ENCODE measurements at places on chromosomes 6 and 20.

GRCh38 chr6:152716322-152716721 lies 18.6 kb downstream of the MYCT1 start:
- no peak for DNase-seq

DNA sequence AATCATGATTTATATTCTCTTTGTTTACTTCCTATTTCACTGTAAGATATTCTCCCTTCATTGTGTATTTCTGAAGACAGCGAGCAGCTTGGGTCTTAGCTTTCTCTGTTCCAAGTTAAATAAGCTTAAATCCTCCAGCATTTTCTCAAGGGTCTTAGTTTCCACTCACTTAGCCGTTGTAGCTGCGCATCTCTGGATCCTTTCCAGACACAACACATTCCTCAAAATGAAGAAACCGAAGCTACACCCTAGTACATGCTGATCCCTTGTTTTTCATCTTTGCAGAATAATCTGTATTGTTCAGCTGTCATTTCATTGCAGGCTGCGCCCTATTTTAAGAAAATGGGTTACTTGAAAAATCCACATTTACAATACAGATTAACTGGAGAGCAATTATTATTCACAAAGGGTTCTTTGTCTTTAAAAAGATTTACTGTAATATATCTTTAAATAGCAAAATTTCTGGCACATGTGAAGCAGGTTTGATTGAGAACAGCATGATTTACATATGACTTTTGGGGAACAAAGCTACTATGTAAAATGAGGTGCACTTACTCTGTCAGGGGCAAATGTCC lies 375.8 kb downstream of the QKI start:
- no peak for DNase-seq

- no peak for DNase-seq
Observed at GRCh38 chr6:88360203-88360797, 194.2 kb upstream of the CNR1 start.

DNA sequence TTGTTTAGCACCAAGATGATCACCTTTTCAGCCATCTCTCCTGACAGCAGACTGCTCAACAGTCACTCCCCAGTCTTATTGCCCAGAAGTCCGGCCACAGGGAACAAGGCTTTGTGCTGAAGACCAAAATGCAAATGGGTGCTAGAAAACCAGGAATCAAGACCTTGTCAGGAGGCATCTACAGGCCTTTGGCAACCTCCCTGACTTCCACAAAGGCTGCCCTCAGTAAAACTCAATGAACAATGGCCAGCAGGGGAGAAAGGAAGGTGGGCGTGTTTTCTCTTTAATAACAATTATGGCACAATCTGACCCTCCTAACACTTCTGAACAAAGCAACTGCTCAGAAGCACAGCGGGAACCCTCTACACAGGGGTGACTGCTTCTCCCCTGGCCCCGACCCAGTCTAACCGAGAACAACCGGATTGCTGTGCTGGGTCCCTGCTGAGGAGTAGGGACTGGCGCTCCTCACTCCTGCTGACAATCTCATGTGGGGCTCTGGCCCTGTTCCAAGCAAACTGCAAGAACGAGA lies 41.6 kb downstream of the PLCG1 start:
- DNase-seq: no peak

GRCh38 chr6:64090352-64090751 lies 454.8 kb downstream of the PHF3 start:
- no peak for DNase-seq

- no peak for DNase-seq
Observed at GRCh38 chr20:6956574-6956973, 189.1 kb downstream of the BMP2 start.

DNA sequence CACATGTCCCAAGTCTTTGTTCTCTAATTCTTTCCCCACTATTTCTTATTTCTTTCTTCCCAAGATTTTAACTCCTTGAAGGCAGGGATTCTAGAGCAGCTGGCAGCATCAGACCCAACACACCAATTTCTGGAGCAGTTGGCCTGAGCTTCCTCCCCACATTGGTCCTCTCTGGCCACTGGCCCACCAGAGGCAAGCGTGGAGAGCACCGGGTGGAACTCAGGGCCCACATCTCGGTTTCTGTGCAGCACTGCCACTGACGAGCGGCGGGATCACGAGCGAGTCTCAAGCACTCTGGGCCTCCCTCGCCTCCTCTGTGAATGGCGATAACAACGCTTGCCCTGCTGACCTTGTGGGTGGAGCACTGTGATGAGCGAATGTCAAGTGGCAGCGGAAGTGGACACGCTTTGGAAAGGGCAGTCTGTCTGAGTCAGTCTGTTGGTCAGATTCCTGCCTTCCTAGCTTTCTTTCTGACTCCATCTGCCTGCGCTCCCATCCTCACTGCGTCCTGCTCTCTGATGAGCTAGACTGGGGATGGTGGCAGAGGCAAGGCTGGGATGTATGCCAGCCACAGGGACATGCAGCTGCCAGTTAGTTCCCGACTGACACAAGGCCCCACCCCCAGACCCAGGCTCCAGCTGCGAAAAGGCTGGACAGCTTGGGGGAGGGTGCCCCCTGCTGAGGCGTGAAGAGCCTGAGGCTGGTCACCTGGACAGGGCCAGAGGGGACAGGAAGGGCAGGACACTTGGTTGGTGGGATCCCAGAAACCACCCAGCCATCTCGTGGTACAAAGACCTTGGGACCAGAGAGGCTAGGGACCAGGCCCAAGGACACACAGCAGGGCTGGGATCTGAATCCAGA lies 4.5 kb upstream of the SPDEF start:
- DNase-seq: no peak

- no peak for DNase-seq
Observed at GRCh38 chr6:170553534-170554012, 466 bp upstream of the PSMB1 start.

GRCh38 chr20:54122189-54122588 lies 51.6 kb downstream of the CYP24A1 start:
- no peak for DNase-seq

GRCh38 chr20:32606107-32606506 lies 21.0 kb upstream of the NOL4L start:
- no peak for DNase-seq

DNA sequence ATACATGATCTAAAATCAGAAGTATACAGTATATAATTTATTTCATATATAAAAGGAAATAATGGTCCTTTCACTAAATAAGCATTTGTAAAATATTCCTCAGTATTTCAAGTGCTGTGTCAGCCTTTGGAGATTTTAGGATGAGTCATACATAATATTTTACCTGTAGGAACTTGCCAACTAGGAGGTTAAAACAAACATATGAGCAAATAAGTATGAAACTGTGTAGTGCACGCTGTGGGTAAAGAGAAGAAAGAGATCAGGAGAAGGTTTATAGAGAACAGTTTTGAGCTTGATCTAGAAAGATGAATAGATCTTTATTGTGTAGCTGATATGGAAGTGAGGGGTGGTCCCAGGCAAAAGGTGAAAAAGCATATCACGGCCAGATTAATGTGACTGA lies 169.9 kb upstream of the RNF217 start:
- no peak for DNase-seq

GRCh38 chr6:85464260-85464644 lies 14.4 kb downstream of the NT5E start:
- no peak for DNase-seq

- DNase-seq: peak; percentile 24
Observed at GRCh38 chr20:54208548-54209176, 775 bp downstream of the PFDN4 start.

GRCh38 chr6:161493576-161494118 lies 219.8 kb upstream of the AGPAT4 start:
- DNase-seq: no peak

DNA sequence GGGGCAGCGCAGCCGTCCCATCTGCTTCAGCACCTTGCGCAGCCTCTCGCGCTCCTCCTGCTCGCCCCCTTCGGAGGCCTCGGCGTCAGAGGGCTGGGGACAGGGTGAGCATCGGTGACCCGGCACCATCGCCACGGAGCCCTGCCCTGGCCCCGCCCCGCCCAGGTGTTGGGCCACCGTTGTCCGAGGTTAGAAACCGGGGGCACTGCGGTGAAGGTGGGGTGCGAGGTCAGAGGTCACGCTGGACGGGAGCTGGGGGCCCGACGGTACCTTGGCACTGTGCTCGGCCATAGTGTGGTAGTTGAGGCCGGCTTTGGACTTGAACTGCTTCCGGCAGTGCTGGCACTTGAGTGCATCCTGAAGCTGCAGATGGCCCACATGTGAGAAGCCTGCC lies 6.4 kb downstream of the ZNF512B start:
- DNase-seq: no peak

DNA sequence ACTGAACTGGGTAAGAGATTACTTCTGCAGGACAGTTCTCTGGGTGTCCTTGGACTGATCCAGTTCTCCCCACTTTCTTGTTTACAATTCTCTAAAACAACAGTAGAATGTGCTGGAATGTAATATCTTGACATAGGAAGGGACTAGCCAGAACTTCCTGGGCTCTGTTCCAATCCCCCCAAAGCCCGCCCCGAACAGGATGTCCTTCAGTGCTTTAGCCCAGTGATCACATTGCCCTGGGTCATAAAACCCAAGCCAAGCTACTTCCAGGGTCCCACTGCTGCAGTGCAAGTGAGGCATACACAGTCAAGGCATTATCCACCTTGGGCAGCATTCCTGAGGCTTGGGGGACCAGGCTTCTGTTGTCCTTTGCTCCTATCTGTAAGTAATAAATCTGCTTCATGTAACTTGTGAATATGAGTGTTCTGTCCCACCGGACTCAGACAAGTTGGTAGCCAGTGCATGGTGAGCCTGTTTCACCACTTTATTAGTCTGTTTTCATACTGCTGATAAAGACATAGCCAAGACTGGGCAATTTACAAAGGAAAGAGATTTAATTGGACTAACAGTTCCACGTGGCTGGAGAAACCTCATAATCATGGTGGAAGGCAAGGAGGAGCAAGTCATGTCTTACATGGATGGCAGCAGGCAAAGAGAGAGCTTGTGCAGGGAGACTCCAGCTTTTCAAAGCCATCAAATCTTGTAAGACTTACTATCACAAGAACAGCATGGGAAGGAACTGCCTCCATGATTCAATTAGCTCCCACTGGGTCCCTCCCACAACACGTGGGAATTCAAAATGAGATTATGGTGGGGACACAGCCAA lies 23.5 kb downstream of the FITM2 start:
- DNase-seq: no peak

- DNase-seq: no peak
Observed at GRCh38 chr20:37516811-37517750, 4.0 kb upstream of the NNAT start.

- no peak for DNase-seq
Observed at GRCh38 chr20:59786801-59787537, 146.5 kb downstream of the SYCP2 start.

- DNase-seq: no peak
Observed at GRCh38 chr6:14731611-14732010, 514.3 kb upstream of the JARID2 start.

GRCh38 chr20:11453430-11453829 lies 464.3 kb upstream of the BTBD3 start:
- DNase-seq: no peak

DNA sequence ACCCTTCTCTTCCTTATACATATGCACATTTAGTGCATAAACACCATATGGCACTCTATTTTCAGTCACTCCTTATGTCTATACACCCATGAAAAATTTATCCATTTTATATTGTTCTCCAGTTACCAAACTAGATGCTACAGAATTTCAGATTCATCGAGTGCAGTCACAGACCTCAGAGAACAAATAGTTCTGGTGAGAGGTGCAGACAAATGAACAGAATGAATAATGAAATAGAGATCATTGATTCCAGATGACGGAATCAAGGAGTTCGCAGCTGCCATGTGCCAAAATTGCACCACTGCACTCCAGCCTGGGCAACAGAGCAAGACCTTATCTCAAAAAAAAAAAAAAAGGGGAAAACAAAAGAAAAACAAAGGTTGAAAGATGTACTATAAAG lies 214.8 kb upstream of the CEP162 start:
- no peak for DNase-seq

GRCh38 chr6:130314271-130314670 lies 51.5 kb upstream of the TMEM200A start:
- no peak for DNase-seq

- no peak for DNase-seq
Observed at GRCh38 chr6:35638679-35639078, 50.0 kb downstream of the FKBP5 start.

DNA sequence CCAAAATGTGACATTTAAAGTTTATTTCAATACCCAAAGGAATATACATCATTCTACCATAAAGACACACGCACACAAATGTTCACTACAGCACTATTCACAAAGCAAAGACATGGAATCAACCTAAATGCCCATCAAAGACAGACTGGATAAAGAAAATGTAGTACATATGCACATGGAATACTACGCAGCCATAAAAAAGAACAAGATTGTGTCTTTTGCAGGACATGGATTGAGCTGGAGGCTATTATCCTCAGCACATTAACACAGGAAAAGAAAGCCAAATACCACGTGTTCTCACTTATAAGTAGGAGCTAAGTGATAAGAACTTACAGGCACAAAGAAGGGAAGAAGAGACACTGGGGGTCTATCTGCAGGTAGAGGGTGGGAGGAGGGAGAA lies 22.4 kb downstream of the ATP9A start:
- no peak for DNase-seq

DNA sequence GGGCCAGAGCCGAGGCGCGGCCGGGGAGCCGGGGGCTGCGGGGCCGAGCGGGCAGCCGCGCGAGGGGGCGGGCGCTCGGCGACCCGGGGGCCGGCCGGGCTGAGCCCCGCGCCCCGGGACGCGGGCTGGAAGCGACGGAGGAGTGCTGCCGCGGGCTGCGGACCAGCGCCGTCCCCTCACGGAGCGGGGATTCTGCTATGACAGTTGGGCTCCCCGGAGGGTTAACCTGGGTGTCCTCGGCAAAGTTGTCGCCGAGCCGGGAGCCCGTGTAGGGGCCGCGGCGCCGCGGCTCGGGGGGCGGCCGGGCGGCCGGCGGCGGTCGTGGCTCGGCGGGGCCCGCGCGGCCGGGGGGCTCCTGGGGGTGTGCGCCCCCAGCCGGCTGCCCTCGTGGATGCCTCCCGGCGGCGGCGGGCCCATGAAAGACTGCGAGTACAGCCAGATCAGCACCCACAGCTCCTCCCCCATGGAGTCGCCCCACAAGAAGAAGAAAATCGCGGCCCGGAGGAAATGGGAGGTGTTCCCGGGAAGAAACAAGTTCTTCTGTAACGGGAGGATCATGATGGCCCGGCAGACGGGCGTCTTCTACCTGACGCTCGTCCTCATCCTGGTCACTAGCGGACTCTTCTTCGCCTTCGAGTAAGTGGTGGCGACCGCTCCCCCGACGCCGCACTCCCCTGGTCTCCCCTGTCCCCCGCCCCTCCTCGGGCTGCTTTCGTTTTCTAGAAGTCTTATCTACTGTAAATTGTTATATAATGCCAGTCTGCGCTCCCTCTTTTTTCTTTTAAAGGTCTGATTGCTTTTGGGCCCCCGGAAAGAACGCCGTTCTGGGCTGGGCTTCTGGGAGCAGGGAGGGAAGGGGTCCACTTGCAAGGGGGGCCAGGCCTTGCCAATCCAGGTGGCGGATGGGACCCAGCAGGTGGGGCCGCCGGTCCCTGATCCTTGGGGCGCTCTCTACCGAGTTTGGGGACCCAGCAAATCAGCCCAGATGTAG lies 936 bp downstream of the ZDHHC14 start:
- DNase-seq: peak; percentile 42

Data from T-helper 1 cell (primary cell).